ENCODE measurements at places on chromosomes 3 and 15.

GRCh38 chr3:49924683-49925082, 4.9 kb downstream of the MON1A start:
- DNase-seq: no peak

DNA sequence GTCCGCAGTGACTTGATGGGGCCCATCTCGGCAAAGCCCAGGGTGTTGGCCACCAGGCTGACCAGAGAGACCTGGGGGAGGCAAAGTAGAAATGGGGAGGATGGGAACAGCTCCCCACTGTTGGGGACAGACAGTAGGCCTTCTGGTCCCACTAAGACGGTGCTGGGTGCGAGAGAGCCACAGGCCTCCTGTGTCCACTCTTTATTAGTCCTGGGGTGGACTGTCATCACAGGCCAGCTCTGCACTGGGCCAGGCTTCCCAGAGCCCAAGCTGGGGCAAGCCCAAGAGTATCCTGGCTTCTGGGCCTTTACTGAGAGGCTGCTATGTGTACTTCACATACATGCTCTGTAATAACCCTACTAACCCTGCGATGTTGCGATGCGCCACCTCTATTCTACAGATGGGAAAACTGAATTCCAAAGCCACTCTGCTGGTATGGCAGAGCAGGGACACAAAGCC, 66.4 kb downstream of the EXOG start:
- no peak for DNase-seq

DNA sequence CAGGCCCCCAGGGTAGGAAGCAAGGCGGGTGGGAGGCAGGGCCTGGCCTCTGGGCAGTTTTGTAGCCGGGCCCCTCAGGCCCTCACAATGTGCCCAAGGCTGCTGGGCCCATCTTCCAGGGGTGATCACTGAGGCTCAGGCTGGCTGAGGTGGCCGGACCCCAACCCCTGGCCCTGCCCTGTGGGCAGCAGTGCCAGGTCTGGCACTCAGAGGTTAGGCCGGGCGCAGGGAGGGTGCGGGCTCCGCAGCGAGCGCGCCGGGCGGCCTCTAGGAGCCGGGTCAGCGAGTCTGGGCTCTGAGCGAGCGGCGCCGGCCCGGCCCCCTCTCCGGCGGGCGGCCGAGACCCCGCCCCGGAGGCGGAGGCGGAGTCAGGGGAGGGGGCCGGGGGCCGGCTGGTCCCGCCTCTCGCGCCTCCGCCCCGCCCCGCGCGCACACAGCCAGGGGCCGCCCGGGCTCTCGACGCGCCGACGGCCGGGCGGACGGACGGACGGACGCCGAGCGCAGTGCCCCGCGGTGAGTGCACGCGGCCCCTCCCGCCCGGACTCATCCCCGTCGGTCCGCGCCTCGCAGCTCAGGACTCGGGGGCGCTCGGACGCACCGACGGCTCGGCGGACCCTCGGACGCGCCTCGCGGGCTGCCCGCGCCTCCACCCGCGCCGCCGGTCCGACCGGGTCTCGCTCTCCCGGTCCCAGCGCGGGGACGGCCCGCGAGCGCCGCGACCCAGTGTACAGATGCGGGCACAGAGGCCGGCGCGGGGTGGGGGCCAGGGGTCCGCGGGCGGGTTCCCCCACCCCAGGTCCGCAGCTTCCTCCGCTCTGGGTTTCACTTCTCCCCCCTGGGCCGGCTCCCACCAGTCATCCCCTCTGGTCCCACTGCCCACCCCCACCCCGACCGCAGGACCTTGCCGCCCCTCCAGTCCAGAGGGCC, at the start of gene FBLN2:
Gene FBLN2 (plus strand): TSS at position 430 of the 927 bp plus-strand sequence. CDS start 21,231 bp downstream, outside the sequence.
- DNase-seq: no peak

- no peak for DNase-seq
Measured at GRCh38 chr3:127964053-127964452, 49.0 kb downstream of the KBTBD12 start.

- DNase-seq: no peak
Measured at GRCh38 chr3:133989936-133990702, 39.6 kb downstream of the SLCO2A1 start.

GRCh38 chr3:151282921-151283320, 4.6 kb upstream of the P2RY14 start:
- peak; percentile 15 for DNase-seq

- no peak for DNase-seq
Measured at GRCh38 chr3:117217355-117217754, 507.8 kb downstream of the TUSC7 start.

GRCh38 chr3:123157209-123157597, 44.5 kb upstream of the SEC22A start:
- no peak for DNase-seq

DNA sequence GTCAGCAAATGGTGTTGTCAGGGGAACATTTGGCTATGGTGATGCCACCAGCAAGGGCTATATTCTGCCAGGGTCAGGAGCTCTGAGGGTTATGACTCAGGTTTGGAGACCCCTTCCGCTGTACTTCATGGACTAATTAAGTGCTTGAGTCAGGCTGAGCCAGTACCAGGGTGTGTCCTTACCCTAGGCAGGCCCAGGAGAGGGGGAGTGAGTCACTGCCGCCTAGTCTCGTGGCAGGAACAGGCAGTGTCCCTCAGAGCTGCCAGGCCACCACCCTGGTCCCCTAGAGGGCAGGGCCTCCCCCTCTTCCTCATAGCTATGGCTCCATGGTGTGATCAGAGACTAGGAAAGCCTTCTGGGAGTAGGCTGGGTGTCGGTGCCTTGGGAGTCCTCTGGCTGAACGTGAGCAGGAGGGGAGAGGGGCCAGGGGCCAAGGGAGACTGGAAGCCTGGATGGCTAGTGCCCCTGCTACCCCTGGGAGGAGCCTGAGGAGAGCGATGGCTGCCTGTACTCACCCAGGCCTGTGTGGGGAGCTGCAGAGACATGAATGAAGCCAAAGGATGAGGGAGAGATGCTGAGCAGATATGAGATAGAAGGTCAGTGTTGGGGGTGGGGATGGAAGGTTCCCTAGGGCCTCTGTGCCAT, 10.6 kb downstream of the MAPKAPK3 start:
- no peak for DNase-seq

DNA sequence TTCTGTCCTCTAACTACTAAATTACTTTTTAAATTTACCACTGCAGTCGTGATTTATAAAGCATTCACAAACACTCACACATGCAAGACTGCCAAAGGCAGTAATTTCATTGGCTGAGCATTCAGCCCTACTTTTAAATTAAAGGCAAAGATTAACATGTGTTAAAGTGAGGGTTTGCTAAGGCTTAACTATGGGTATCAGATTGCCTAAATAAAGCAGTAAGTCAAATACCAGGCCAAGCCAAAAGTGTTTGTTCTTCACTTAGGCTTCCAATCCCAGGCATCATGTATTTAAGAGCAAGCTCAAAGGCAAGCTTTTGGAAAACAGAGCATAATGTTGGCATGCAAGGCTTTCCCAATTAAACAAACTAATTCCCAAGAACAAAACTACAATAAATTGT, 187.3 kb downstream of the SUCNR1 start:
- DNase-seq: no peak

GRCh38 chr15:58785355-58785754, 14.3 kb downstream of the MINDY2 start:
- DNase-seq: no peak

GRCh38 chr3:45640724-45641361, 46.3 kb downstream of the LIMD1 start:
- DNase-seq: no peak

- no peak for DNase-seq
Measured at GRCh38 chr3:96209699-96210098, 604.7 kb upstream of the EPHA6 start.

GRCh38 chr3:119676020-119676419, 1.2 kb downstream of the COX17 start:
- no peak for DNase-seq

GRCh38 chr3:184727357-184728009, 15.6 kb upstream of the MAGEF1 start:
- DNase-seq: no peak

DNA sequence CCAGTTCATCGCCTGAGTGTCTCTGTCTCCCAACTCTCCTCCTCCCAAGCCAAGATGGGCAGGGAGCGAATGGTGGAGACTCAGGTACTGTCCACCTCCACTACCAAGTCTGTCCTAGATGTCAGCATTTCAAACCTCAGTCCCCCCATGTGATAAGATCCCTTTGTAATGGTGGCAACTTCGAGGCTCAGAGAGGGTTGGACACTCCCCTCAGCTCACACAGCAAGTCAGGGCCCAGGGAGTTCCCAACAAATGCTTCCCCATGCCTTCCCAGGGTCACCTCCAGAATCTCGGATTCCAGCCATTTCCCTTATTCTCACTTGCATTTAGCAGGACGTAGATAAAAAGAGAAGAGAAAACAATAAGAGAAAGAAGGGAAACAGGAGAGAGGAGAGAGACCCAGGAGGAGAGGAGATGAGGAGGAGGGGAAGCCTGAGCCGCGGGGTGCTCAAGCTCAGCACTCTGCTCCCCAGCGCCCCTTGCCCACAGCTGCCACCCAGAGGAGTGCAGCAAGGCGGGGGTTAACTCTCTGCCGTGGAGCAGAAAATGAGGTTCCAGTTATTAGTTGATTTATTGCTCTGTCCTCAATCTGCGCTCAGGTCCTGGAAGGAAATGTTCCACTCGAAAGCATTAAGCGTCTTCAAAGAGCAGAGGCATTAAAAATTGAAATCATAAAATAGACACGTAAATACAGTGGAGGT, 84.1 kb upstream of the LINGO1 start:
- no peak for DNase-seq

- peak; percentile 77 for DNase-seq
Measured at GRCh38 chr15:69760258-69760845, 307.7 kb downstream of the RPLP1 start.

DNA sequence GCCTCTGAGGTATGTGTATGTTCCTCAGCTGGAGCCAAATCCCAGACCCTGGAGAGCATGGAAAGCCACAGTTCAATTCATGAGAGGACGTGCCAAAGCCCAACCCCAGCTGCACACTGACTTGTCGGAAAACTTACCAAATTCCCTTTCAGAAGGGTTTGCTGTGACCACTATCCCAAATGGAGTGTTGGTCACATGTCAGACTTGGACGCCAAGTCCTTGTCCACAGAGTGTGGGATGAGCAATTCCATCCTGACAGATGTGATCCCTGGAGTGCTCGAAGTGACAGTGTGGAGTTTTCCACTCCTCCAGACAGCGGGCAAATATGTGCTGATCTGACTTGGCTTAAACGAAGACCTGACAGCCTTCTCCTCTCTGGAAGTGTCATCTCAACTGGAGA, 71.2 kb downstream of the RORA start:
- no peak for DNase-seq

GRCh38 chr3:139327861-139328260, 16.0 kb upstream of the MRPS22 start:
- no peak for DNase-seq

- no peak for DNase-seq
Measured at GRCh38 chr15:49300856-49301255, 122.2 kb upstream of the FGF7 start.

DNA sequence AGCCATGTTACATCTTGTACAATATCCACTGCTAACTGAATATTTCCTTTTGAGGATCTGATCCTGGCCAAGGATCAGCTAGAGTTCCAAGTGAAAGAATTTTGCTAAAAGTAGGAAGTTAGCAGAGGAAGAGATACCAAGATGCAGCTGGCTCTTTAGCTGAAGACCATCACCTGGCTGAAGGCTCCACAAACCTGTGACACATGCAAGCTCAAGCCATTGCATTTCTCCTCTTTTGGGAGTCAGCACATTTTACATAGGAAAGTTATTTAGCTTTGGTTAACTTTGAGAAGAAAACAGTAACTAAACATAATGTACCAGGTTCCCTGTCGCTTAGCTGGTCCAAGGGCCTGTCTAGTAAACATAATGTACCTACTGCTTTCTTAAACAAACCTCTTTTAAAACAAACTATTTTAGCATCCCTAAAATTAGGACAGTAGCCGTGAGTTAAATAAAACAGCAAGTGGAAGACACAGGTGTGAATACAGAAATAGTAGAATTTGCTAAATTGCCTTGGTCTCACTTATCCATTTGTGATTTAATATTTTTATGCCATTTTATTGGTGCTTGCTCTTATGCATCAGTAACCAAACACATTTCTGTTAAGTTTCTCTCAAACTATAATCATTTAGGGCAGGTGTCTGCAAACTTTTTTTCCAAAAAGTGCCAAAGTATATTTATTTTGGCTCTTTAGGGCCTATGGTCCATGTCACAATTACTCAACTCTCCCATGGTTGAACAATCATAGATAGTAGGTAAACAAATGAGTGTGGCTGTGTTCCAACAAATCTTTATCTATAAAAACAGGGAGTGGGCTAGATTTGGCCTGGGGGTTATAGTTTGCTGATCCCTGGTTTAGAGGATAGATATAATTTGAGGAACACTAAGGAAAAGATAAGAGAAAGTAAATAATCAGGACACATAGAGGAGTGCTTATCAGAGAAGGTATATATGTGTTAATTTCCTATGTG, 11.2 kb downstream of the GCSAM start:
- DNase-seq: no peak

- DNase-seq: no peak
Measured at GRCh38 chr3:155293516-155293915, at the start of gene STRIT1. TSS of gene STRIT1 (minus strand) at chr3:155293683.

- DNase-seq: no peak
Measured at GRCh38 chr3:134496471-134497071, 10.7 kb downstream of the CEP63 start.

DNA sequence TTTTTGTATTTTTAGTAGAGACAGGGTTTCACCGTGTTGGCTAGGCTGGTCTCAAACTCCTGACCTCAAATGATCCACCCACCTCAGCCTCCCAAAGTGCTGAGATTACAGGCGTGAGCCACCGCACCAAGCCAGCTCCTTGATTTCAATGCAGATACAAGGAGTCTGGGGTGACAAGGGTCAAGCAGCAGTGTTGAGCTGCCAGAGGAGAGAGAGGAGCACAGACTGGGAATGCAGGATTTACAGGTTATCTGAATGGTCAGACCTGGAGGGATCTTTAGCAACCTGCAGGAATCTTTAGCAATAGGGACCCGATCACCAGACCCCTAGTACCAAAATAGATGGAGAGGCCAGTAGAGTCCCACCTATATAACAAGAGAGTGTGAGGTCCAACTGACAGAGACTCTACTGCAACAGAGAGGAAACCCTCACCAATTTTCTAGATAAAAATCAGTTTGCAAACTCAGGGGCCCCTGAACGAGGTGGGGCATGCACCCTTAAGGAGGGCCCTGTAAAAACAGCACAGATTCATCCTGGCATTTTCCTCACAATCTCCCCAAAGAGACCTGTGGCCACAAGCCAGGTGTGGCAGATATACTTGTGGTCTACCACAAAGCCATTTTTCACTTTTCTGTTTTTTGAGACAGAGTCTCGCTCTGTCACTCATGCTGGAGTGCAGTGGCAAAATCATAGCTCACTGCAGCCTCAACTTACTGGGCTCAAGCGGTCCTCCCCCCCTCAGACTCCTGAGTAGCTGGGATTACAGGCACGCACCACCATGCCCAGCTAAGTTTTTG, 10.7 kb upstream of the SHISA5 start:
- no peak for DNase-seq

DNA sequence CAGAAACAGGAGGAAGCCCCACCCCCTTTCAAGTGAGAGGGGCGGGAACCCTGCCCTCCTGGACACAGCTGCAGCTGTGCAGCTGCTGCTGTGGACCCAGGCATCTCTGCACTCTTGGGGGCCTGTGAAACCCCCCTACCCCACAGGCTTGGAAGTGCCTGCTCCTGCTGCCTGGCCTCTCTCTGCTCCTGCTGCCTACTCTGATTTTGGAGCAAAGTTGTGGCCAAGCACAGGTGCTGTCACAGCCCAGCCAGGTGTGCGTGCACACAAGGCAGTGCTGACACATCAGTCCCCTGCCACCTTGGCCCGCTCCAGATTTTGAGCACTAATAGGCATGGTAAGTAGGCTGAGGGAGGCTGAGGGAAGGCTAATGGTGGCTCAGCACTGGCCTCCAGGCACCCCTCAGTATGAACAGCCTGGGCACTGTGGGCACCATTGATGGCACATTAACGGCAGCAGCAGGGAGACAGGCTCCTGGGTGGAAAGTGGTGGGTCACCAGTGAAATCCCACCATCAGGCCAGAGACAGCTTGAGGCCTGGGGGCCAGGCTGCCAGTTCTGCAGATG, 890.9 kb downstream of the GBE1 start:
- no peak for DNase-seq

Data from GF-D8 (cell line).